ENCODE measurements at places on chromosomes 3 and 15.

- DNase-seq = no peak
Observed at GRCh38 chr3:30873671-30874070, 20.8 kb downstream of the GADL1 start.

DNA sequence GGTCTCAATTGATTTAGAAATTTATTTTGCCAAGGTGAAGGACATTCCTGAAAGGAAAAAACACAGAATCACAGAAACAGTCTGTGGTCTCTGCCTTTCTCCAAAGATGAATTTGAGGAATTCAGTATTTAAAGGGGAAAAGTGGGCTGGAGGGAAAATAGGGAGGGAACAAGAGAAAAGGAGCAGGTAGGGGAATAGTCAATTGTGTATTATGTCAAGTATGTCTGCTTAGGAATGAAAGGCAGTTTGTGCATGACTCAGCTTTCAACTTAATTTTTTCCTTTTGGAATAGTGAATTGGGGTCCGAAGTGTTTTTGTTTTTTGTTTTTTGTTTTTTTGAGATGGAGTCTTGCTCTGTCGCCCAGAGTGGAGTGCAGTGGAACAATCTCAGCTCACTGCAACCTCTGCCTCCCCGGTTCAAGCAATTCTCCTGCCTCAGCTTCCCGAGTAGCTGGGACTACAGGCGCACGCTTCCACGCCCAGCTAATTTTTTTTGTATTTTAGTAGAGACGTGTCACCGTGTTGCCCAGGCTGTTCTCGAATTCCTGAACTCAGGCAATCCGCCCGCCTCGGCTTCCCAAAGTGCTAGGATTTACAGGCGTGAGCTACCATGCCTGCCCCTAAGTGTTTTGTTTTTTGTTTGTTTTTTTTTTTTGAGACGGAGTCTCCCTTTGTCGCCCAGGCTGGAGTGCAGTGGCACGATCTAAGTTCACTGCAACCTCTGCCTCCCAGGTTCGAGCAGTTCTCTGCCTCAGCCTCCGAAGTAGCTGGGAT lies 74.1 kb upstream of the MAP4 start:
- DNase-seq = no peak

GRCh38 chr3:72270072-72270681 lies 485.2 kb upstream of the PROK2 start:
- peak; percentile 80 for DNase-seq

DNA sequence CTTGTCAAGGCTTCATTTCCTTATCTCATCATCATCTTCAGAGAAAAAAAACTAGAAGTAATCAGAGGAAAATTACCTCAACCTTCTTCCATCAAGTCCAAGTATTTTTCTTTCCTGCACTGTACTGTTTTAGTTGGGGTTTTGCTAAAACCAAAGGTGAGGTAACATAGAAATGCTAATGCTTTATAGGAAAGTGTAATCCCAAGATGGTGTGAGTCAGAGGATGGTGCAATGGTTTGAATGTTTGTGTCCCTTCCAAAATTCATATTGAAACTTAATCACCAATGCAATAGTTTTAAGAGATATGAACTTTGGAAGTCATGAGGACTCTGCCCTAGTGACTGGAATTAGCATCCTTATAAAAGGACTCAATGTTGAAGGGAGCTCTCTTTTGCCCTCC lies 79.5 kb downstream of the KBTBD8 start:
- DNase-seq = no peak

- no peak for DNase-seq
Observed at GRCh38 chr3:170513642-170514041, 72.2 kb downstream of the SLC7A14 start.

- no peak for DNase-seq
Observed at GRCh38 chr3:140440446-140440845, 237.4 kb upstream of the TRIM42 start.

DNA sequence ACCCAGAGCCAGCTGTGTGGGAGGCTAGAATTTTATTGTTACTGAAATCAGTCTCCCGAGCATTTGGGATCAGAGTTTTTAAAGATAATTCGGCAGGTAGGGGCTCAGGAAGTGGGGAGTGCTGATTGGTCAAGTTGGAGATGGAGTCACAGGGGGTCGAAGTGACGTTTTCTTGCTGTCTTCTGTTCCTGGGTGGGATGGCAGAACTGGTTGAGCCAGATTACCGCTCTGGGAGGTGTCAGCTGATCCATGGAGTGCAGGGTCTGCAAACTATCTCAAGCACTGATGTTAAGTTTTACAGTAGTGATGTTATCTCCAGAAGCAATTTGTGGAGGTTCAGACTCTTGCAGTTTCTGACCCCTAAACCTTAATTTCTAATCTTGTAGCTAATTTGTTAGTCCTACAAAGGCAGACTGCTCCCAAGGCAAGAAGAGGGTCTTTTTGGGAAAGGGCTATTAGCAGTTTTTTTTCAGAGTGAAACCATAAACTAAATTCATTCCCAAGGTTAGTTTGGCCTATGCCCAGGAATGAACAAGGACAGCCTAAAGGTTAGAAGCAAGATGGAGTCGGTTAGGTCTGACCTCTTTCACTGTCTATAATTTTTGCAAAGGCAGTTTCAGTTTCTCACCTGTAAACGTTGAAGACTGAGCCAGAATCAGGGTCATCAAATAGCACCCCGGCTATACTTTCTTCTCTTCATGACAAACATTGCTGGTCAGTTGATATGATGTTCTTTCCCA lies 28.2 kb downstream of the FLNB start:
- DNase-seq = no peak

DNA sequence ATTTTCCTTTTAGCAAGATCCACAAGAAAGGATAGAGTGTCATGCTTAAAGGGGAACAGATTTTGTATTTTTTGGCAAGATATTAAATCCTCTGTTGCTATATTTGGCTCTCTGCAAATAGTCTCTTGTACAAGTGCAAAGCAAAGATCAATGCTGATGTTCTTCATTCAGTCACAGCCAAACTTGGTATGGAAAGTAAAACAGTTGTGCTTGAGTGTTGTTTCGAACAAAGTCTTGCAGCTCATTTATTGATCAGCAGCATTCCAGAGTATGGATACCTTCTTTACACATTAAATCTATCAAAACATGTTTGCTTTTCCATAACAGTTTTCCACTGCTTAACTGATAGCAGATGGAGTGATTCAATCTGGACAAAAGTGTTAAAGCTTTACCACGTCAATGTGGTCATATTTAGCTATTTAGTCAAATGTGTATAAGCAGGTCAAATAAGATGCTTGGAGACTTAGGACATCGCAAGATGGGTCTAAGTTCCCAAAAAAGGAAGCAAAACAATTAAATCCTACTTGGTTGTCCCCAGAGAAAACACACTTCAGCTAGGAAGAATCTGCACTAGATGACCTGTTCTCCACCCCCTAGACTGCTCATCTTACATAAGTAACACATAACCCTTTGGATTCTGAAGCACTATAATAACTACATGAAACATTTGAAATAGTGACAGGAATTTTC lies 52.4 kb downstream of the VGLL3 start:
- no peak for DNase-seq
